ENCODE measurements at places on chromosomes 4 and X.

DNA sequence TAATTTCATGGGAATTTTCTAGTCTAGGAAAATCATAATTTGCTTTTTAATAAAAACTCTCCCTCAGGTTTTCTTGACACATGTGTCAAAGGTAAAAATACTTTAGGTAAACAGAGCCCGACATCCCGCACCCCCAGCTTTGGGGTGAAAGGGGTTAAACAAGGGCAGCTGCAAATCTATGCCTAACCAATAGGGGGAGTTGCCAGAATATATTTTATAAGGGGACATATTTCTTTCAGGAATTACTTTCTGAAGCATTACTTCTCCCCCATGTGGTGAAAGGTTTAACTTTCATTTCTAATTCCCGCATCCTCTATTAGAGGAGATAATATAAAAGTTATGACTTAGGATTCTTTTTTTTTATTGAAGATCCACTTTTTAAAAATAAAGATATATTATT, 53.9 kb upstream of the HEPH start:
- DNase-seq = peak; percentile 34

GRCh38 chr4:48180234-48180633, 46.2 kb upstream of the TXK start:
- DNase-seq = no peak

DNA sequence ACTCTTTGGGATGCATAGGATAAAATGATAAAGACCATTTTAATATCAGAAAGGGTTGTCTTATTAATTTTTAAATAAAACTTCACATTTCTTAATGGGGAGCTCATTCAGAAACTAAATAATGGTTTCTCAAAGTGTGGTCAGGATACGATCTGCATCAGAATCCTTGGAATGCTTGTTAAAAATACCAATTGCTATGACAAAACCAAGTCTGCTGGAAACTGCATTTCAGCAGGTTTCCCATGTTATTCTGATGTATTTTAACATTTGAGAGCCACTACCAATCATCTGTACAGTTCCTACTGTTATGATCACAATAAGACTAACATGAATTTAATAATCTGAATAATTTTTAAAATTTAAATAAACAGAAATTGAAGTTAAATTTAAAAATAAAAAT, 115.1 kb downstream of the SOWAHB start:
- DNase-seq = no peak

GRCh38 chr4:181525634-181526033, 717.6 kb upstream of the TENM3 start:
- no peak for DNase-seq

DNA sequence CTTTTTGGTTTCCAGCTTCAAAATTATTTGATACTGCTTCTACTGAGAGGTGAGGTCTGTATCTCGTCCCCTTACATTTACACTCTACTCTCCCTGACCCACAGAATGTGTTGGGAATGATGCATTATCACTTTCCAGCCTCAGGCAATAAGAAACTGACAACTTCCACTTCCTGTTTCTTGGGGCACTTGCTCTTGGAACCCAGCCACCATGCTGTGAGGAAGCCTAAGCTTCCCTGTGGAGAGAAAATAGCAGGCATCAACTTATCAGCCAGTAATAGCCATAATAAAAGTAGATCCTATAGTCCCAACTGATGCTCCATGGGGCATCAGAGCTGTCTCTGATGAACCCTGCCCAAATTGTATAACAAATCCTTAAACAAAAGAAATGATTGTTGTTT, 32.6 kb downstream of the RELL1 start:
- no peak for DNase-seq
